ENCODE measurements at places on chromosomes 16 and 17. TPM values are rescaled to one million over a fixed set of nuclear protein-coding genes. Genes with fewer than 3 reads are reported as not detected.

Gene PIK3R5
- 18.0 TPM for total RNA-seq

Gene NHLRC4
- 0.38 TPM for total RNA-seq

Gene PPM1E
- not detected for total RNA-seq

Gene TRPV2
- 40.8 TPM for total RNA-seq

Gene WNT9B
- total RNA-seq: 1.8 TPM

Gene SLC9A5
- total RNA-seq: 0.57 TPM

Gene NUDT7
- total RNA-seq: 3.7 TPM

Gene NOS2
- 0.33 TPM for total RNA-seq

Gene PROCA1
- 2.1 TPM for total RNA-seq
